Stimulated activated CD8-positive, alpha-beta memory T cell treated with anti-CD3 and anti-CD28 coated beads, Interleukin-4, amount 100 ng/mL, for 4 hours (primary cell): ENCODE measurements at places on chromosomes 3 and 15.

DNA sequence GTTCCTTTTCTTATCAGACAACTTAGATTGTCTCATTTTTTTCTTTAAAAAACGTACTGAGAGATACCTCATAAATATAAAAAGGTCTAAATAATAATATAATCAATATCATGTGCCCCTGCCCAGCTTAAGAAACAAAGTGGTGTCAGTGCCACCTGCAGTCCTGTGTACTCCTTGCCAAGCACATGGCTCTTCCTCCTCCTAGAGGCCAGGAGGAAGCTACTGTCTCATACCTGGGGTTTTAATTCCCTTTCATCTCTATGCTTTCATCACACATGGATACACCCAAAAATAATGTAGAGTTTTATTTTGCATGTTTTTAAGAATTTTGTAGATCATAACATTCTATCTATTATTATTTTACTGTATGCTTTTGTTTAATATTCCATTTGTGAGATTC, 98.6 kb upstream of the C15orf61 start:
- no peak for DNase-seq

DNA sequence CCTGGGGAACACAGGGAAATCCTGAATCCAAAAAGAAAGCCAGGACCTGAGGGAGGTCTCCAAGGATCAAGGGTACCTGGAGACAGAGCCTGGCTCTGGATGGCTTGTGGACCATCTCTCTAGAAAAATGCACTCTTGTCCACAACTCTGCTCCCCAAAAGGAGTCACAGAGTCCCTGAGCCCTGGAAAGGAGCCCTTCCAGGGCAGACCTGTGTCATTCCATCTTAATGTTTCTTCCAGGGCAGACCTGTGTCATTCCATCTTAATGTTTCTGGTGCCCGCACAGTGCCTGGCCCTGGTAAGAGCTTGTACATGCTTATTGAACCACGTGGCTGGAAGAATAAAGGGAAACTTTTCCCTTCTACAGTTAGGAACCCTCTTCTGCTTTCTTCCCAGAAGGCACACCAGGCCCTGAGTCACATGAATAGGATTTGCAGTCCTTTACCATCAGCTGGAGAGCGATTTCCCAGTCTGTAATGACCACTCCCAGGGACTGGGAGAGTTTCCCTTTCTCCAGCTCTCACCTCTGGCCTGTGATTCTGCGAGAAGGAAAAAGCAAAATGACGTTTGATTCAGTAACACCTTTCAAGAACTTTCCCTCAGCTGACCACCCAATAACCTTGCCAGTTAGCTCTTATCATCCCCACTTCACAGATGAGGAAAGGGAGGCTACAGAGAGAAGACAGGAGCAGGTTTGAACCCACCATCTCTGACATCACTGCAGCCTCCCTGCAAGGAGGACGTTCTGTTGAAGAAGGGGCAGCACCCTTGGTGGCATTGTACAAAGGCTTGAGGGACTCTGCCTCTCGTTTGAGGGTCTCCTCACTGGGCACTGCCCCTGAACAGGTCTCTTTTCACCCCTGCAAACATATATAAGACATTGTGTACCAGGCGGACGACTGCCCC, 35.8 kb upstream of the SLCO2A1 start:
- no peak for DNase-seq

DNA sequence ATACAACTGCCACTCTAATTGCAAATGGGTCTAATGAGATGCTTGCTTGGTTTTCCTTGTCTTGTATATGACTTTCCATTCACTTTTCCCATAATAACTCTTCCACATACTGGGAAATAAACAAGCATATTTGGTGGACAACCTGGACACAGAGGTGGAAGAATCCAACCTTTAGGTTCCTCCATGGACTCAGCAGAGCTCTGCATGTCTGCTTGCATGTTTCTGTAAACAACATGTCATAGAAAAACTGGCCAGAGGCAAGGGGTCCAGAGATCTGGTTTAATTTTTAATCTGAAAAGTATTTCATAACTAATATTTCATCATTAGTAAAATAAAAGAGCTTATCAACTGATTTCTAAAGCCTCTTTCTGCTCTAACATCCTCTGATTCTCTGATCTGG, 30.2 kb downstream of the GOLIM4 start:
- no peak for DNase-seq

GRCh38 chr3:128362026-128362965, 104.4 kb downstream of the DNAJB8 start:
- no peak for DNase-seq

GRCh38 chr15:72735111-72735510, 48.4 kb downstream of the ADPGK start:
- DNase-seq: no peak

- no peak for DNase-seq
These were observed 16.7 kb downstream of the ZDHHC19 start for GRCh38 chr3:196194542-196194915.

GRCh38 chr3:176395240-176395639, 802.0 kb downstream of the TBL1XR1 start:
- DNase-seq: no peak

DNA sequence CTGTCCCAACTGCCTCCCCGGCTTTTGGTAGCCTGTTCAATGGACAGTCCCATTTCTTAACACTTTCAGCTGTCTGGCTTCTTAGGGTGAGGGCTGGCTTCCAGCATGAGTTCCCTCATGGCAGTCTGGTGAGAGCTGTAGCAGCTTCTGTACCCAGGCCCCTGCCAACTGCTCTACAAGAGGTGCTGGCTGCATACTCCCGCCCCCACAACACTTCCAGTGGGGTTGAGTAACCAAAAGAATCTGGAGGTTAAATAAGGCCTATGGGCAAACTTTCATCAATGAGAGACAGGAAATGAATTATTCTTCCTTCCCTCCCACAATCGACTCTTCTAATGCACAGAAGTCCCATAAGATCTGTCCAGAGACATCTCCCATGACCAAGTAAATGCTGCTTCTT, 145.0 kb downstream of the NEK10 start:
- no peak for DNase-seq

- DNase-seq: no peak
These were observed 101.0 kb downstream of the ATP10A start for GRCh38 chr15:25761971-25762662.

DNA sequence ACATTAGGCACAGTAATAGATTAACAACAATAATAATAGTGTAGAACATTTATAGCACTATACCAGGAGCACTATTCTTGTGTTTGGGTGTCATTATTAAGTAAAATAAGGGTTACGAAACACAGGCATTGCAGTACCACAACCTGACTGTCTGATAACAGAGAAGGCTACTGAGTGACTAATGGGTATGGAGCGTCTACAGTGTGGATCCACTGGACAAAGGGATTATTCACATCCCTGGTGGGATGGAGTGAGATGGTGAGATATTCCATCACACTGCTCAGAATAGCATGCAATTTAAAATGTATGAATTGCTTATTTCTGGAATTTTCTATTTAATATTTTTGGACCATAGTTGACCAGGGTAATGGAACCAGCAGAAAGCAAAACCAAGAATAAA, 18.2 kb downstream of the MINDY4B start:
- no peak for DNase-seq

- DNase-seq: no peak
These were observed 67.6 kb downstream of the SCN11A start for GRCh38 chr3:38984110-38984509.

DNA sequence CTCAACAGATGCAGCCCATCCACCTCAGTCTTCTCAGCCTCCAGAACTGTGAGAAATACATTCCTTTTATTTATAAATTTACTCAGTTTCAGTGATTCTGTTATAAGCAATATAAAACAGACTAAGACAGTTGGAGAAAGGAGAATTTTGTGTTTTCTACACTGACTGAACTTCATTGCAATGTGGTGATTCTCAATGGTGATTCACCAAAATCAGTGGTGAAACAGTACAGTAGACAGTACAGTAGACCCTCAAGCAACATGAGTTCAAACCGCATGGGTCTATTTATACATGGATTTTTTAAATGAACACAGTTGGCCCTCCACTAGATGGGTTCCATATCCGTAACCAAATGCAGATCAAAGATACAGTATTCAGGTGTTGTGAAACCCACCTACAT, 403.1 kb upstream of the TGFBR2 start:
- no peak for DNase-seq

DNA sequence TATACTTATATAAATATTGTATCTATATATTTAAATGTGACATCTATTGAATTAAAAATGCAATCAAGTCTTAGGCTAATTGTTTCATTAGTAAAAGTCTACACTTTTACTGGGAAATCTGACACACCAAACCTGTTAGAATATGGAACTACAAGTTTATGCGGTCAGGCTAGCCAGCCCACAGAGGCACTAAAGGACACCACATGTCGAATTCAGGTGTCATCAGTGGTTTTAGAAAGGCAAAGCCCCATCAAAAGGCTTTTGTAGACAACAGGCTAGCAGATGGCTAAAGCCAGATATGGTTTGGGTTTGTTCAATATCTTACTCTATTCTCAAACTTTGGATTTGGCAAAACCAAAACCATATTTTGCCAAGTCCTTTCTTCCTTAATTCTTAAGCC, 411.0 kb downstream of the MECOM start:
- no peak for DNase-seq

- no peak for DNase-seq
These were observed 612.9 kb upstream of the TBL1XR1 start for GRCh38 chr3:177810162-177810623.
